ENCODE measurements at places on chromosomes 3 and 15.

DNA sequence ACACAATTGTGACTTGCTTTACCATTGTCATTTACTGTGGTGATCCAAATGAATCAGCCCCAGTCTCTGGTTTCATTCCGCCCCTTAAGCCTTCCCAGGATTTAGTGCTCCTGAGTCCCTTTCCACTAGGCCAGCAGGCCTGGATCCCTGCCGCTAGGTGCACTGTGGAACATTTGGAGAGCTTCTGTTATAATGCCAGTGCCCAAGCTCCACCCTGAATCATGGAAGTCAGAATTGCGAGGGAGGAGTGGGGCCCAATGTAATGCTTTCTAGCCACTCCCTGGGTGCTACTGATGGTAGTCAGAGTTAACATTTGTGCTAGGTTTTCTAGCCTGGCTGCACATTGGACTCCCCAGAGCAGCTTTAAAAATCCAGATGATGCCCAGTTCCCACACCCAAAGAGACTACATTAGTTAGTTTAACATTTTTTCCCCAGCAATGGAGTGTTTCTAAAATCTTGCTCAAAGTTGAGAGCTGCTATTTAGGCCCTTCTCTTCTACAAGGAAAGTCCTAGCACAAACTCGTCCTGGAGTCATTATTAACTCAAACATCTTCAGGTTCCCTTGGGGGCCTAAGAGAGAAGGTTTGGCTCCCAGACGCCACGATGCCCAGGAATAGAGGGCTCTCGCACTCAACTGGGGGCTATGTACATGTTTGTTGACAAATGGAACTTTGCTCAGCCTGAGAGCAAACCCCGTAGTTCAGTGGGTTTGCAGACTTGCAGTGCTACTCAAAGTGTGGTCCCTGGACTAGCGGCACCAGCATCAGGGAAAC, 366.7 kb upstream of the PROK2 start:
- DNase-seq = no peak

GRCh38 chr3:139917226-139917785, 17.7 kb upstream of the CLSTN2 start:
- no peak for DNase-seq

DNA sequence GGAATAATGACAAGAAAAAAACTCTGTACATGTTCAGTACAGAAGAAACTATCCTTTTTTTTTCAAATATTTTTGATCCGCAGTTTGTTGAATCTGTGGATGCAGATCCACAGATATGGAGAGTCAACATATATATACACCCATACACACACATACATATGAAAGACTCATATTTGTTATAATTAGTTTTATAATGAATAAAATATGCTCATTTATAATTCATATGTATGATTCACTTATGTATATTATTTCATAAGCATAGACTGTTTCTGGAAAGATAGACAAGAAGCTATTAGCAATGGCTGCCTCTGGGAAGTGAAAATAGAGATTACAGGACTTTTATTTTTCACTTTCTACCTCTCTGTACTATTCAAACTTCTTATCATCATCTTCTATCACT, 9.8 kb downstream of the DZIP1L start:
- DNase-seq = no peak

GRCh38 chr3:77204788-77205187, 164.9 kb downstream of the ROBO2 start:
- no peak for DNase-seq

- no peak for DNase-seq
Measured at GRCh38 chr15:64855205-64855975, 13.7 kb downstream of the PLEKHO2 start.

DNA sequence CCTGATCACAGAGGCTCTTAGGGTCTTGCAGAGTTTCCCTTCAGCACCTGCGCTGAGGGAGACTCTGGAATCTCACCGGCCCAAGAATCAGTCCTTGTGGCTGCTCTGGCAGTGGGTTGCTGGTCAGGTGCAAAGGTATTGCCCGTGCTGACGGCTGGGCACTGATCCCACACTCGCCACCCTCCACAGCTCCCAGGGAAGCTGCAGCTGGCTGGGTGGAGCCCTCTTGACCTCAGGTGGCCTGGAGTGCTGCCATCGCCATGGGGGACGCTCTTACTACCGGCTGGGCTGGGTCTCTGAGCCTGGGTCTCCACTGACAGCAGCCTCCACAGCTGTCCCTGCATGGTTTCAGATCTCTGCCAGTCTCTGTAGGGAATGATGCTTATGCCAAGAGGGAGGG, 52.6 kb upstream of the EPHB3 start:
- DNase-seq = no peak

- DNase-seq = no peak
Measured at GRCh38 chr3:126983653-126984390, 907 bp downstream of the PLXNA1 start.

DNA sequence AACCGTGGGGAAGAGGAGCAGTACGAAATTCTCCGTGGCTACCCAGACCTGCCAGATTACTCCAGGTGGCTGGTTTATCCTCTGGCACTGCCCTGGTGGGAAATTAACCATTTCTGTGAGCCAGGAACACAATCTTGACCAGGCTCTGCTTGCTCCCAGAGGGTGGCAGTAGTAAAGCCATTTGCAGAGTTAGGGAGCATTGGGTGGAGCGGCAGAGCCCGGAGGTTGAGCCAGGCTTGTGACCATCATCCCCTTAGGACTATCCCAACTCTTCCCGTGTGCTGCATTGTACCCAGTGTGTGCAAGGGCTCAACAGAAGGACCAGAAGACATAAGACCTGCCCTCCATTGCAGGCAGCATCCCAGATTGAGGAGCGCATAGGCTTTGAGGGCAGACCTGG, 5.3 kb downstream of the KNG1 start:
- no peak for DNase-seq
